ENCODE measurements at places on chromosomes 7 and 10.

DNA sequence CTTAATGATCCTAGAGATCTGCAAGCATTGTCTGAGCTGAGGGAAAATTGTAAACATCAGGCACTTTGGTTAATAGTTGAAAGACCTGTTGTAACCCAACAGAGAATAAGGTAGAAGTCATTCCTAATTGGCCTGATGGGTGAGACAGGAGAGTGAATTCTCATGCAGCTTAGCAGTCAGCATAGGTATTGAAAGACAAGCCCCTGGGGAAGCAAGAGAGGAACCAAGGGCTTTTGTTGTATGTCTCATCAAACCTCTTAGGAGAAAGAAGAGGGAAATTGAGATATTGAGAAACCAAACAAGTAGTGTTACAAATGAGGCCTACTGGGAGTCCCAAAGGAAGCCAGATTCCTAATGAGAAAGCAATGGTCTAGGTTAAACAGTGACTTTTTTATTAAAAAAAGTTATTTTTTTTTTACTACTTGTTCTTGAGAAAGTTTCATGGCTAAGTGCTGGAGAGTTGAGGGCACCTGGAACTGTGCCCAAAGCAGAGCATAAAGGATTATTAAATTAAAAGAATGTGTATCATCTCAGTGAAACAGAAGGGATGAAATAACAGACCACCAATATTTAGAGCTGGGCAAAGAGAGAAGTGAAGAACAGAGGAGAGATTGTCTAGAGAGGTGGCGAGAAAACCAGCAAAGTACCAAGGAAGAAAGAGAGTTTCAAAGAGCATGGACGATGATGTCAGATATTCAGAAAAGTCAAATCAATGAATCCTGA, 168.9 kb downstream of the CDK14 start:
- H3K4me1 ChIP-seq = peaks cover 3% of the 10 kb centered on the region
- H3K27me3 ChIP-seq = no peaks in the 10 kb centered on the region
- no peak overlapping the region for H3K4me3 ChIP-seq
- H3K27ac ChIP-seq = no peak overlapping the region
- no peaks in the 10 kb centered on the region for H3K36me3 ChIP-seq
- DNase-seq = no peak

DNA sequence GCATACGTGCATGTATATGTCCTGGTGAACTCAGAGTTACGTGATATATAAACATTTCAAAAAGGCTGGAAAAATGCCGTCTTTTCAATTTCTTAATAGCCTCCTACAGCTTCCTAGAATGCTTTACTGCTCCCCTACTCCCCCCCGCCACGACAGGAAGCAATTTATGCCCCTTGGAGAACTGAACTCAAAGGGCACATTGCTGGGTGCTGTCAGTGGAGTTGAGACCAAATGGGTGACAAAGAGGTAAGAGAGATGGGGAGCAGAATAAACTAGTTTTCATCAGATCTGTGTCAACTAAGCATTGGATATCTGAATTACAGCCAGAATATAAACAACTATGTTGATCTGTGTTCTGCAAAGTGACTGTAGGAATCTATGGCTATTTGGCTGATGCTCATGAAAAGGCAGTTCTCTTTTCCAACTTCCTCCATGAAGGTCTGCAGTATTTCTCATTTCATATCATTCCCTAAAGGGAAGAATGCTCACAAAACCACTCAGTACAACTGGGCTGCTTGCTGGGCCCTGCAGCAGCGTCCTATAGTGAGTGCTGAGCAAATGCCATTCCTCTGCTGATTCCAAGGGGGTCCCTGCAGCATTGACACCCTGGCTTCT, 171.3 kb upstream of the HPS1 start:
- H3K27me3 ChIP-seq = peaks cover 9% of the 10 kb centered on the region
- DNase-seq = no peak
- no peak overlapping the region for H3K27ac ChIP-seq
- H3K4me3 ChIP-seq = no peak overlapping the region
- H3K4me1 ChIP-seq = no peaks in the 10 kb centered on the region

DNA sequence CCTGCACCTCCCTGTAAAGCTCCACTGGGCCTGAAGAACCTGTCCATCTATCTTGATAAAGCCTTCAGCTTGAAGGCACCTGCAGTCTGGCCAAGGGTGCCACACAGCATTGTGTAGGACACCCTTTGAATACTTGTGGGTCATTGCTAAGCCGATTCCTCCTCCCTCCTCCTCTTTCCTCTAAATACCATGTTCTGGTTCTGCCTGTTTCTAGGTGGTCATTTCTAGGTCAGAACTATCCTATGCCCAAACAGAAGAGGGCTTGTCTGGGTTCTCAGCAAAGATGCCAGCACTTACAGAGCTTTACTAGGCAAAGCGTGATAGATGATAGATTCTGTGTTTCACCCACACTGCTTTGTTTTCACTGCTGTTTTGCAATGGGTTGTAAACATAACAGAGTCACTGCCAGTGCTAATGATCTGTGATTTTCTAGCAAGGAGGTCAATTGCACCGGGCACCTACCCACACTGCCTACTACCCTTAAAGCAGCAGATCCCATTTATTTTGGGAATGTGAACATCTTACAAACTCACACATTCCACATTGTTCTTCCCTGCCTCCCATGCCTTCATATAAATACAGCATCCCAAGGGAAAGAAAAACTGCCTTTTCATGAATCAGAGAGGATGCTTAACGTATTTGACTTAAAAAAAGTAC, 279.1 kb upstream of the PITRM1 start:
- no peak for DNase-seq
- H3K36me3 ChIP-seq = no peaks in the 10 kb centered on the region
- H3K4me1 ChIP-seq = no peaks in the 10 kb centered on the region
- H3K4me3 ChIP-seq = no peak overlapping the region
- no peak overlapping the region for H3K27ac ChIP-seq

DNA sequence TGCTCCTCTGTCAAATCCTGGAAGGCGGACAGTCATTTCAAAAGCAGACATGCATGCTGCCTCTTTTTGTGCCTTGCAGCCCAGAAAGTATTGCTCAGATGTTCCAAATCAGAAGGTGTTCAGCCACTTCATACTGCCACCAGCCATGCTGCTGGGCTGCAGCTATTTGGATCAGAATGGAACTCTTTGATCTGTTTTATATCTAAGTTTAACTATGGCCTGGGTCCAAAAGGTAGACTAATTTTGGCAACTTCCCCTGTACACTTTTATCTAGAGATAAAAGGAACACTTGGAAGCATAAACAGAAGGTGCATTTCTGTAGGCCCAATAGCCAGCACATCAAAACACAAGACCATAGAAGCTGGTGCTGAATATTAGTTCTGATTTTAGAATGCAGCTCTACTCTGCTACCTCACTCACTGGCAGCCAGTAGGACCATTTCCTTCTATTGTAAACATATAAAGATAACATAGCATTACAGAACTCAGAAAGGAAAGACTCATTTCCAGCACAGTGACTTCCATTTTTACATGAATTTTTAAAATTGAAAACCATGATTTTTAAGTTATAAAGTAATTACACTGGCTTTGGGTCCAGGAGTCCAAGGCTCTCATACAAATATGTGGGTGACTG, 143.1 kb upstream of the CAV2 start:
- H3K27me3 ChIP-seq = peaks cover 4% of the 10 kb centered on the region
- H3K27ac ChIP-seq = no peak overlapping the region
- H3K36me3 ChIP-seq = no peaks in the 10 kb centered on the region
- no peak overlapping the region for H3K4me3 ChIP-seq

GRCh38 chr10:112304267-112304859, 21.2 kb downstream of the TECTB start:
- peaks cover 11% of the 10 kb centered on the region for H3K27me3 ChIP-seq
- H3K4me3 ChIP-seq = no peak overlapping the region
- DNase-seq = no peak
- no peaks in the 10 kb centered on the region for H3K36me3 ChIP-seq
- peaks cover under 1% of the 10 kb centered on the region for H3K4me1 ChIP-seq

GRCh38 chr7:8773518-8773917, 340.1 kb downstream of the NXPH1 start:
- no peaks in the 10 kb centered on the region for H3K4me1 ChIP-seq
- no peaks in the 10 kb centered on the region for H3K36me3 ChIP-seq
- no peak overlapping the region for H3K4me3 ChIP-seq
- H3K27ac ChIP-seq = no peak overlapping the region
- no peaks in the 10 kb centered on the region for H3K27me3 ChIP-seq

DNA sequence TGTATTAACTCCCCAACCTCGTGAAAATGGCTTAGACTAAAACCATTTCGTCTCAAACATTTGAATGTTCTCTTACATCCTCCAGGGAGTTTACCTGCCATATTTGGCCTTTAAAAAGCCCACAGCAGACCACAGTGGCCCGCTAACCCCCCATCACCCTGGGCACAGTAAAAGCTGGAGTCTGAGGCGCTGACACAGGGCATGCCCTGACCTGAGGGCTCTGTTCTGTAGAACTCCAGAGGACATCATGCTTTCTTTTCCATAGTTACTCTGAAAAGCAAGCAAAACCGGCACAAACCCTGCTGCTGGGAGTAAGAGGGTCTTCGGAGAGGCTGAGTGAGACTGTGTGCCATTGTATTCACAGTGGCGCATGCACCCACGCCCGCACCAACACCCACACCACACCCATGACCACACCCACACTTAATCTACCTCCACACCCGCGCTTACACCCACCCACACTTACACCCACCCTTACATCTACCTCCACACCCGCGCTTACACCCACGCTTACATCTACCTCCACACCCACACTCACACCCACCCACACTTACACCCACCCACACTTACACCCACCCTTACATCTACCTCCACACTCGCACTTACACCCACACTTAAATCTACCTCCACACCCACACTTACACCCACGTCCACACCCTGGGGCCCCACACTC, 32.1 kb downstream of the LRRC27 start:
- H3K4me1 ChIP-seq = no peaks in the 10 kb centered on the region
- H3K27ac ChIP-seq = peak overlapping the region; percentile 15
- no peaks in the 10 kb centered on the region for H3K27me3 ChIP-seq
- H3K36me3 ChIP-seq = peaks cover 10% of the 10 kb centered on the region
- no peak for DNase-seq

DNA sequence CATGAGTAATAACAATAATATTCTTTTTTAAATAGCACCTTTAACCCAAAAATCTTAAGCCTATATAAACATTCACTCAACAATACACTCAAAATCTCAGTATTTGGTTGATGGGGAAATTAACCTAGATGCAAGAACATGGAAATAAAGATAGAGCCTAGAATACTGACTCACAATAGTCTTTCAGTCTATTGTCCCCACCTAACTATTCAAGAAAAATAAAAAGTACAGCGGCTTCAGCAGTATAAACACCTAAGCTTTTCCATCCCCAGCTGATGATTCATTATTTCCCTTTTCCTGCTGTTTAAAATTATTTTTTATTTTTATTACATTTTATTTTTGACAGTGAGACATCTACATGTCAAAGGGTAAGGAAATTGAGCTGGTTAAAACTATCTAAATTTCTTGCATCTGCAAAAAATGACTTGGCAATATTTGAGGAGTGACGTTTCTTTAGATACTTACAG, 201.4 kb downstream of the FZD1 start:
- DNase-seq = no peak
- H3K27ac ChIP-seq = no peak overlapping the region

GRCh38 chr10:16865766-16866165, 48.5 kb upstream of the RSU1 start:
- no peaks in the 10 kb centered on the region for H3K4me1 ChIP-seq
- no peak overlapping the region for H3K27ac ChIP-seq
- H3K36me3 ChIP-seq = no peaks in the 10 kb centered on the region

GRCh38 chr10:74587109-74587854, 239.1 kb upstream of the KAT6B start:
- no peak for DNase-seq
- H3K4me1 ChIP-seq = peaks cover 72% of the 10 kb centered on the region
- H3K27ac ChIP-seq = peak overlapping the region; percentile 94
- peak overlapping the region; percentile 39 for H3K4me3 ChIP-seq

GRCh38 chr7:134546955-134547354, 2.0 kb upstream of the AKR1B15 start:
- no peak for DNase-seq
- peaks cover 39% of the 10 kb centered on the region for H3K27me3 ChIP-seq
- H3K36me3 ChIP-seq = no peaks in the 10 kb centered on the region
- H3K4me3 ChIP-seq = no peak overlapping the region
- no peak overlapping the region for H3K27ac ChIP-seq
- no peaks in the 10 kb centered on the region for H3K4me1 ChIP-seq

DNA sequence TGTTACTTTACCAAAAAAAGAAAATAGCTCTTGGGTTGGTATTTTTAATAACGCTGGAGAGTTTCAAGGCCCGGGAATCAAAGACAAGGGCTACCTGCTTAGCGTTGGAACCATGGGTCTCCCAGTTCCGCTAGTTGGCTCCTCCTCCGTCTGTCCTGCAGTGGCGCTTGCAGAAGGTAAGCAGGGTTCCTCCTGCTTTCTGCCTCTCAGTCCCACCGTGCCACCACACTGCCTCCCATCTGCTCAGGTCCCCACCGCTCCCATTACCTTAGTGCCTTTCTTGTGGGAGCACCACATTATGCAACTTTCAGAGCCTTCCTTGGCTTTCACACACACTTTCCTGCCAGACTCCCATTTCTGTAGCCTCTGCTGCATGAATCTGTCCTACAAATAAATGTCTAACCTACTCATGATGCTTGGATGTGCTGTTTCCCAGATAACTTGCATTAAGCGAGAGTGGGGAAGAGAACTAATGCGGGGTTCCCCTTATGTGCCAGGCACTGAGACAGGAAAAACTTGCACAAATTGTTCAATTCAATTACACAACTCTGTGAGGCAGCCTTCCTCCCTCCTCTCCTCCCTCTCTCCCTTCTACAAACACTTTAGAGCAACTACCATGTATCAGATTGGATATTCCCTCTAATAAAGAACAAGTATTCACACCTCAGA, 124.5 kb downstream of the AOAH start:
- H3K4me3 ChIP-seq = peak overlapping the region; percentile 48
- peak overlapping the region; percentile 74 for H3K27ac ChIP-seq
- H3K36me3 ChIP-seq = peaks cover 5% of the 10 kb centered on the region
- peaks cover 32% of the 10 kb centered on the region for H3K4me1 ChIP-seq
- DNase-seq = no peak
- H3K27me3 ChIP-seq = no peaks in the 10 kb centered on the region

DNA sequence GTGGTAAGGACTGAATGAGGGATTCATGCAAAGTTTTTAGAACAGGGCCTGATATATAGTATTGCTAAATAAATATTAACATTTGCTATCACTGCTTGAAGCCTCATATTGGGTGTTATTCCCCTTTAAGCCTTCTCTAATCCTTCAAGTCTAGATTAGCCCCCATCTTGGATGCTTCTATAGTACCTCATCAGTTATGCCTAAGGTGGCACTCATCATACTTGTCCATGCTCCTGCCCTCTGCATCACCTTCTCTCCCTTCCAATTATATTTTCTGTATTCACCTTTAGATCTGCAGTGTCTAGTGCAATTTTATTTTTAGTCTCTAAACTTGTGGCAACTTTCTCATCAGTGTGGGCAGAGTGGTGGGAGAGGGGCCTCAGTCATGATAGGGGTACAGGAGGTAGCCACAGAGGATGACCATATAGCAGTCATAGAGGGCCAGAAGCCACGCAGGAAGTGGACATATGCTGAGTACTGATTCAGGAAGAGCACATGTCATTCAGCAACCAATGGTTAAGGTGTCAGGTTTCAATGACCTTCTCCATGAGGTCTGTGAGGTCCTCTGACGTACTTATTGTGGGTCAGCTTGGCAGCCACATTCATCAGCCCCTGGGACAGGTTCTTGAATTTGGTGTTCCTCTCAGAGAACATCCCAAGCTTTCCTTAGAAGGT, 2.5 kb downstream of the ENTPD1 start:
- H3K4me3 ChIP-seq = no peak overlapping the region
- H3K27ac ChIP-seq = no peak overlapping the region
- H3K27me3 ChIP-seq = peaks cover 9% of the 10 kb centered on the region
- DNase-seq = no peak

Measured in naive thymus-derived CD8-positive, alpha-beta T cell (primary cell).